ENCODE measurements at places on chromosomes 2 and 18.

DNA sequence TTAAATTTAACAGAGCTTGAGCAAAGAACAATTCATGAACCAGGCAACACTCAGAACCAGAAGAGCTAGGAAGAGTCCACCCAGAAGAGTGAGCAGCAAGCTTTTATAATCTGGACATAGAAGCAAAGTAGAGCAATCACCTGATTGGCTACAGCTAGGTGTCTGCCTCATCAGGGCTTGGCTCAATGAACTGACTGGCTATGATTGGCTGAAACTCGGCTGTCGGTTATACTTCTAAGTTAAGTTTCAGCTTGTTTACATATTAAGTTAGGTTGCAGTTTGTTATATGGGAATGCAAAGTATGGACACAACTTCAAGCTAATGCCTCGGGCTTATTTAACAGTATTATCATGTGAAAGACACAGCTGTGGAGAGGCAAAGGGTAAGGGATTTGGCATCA lies 63.2 kb upstream of the NABP1 start:
- DNase-seq: no peak

DNA sequence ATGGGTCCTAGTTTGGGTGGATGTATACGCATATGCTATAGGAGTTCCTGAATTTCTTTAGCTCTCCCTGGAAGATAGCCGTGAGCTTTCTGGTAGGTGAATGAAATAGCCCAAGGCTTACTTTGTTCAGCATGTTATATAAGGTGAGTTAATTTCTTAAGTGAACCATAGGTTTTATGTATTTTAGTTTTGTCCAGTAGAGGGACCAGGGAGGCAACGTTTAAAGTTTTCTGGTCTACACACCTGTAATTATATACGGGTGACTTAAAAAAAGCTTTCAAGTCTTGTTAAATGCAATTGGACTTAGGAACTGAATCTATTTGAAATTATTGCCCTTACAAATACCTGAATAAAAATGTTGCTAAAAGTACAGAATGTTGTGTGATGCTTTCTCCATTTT lies 402.5 kb upstream of the DDX18 start:
- DNase-seq: no peak

- no peak for DNase-seq
Measured at GRCh38 chr2:154589514-154589913, 109.0 kb upstream of the KCNJ3 start.

DNA sequence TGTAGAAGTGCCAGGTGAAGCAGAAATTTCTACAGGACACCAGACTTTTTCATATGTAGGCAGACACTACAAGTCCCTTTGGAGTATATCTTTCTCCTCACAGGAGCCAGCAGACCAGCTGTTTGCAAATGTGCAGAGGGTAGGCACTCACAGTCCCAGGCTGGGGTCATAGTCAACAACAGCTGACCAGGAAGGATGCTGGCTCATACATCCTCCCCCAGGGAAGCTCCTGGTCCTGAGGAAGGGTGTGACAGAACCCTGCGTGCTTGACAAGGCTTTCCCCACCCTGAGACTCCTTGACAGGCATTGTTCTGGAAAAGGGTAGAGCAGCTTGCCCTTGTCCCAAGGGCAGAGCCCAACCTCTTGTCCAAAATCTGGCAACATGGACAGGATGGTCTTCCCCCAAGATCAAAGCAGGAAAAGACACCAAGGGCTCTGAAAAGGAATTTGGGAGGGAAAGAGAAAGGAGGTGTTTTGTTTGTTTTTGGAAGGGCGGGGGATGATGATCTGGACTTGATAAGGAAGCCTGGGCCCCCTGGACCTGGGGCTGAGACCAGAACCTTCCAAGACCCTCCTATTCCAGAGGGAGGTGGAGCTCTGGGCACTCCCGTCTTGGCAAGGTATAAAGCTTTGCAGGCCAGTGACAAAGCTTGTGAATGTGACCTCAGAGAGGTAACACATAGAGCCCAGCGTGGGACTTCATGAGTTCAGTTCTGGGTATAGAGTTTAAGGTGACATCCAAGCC lies 87.1 kb downstream of the GFPT1 start:
- DNase-seq: no peak

GRCh38 chr2:23745726-23746105 lies 181.2 kb downstream of the ATAD2B start:
- DNase-seq: no peak

Measured in stimulated activated effector memory CD8-positive, alpha-beta T cell treated with anti-CD3 and anti-CD28 coated beads, Interleukin-12 subunit alpha, Interleukin-12 subunit beta, amount 100 ng/mL, for 72 hours (primary cell).